ENCODE measurements at places on chromosomes 7 and 10. TPM values are rescaled to one million over a fixed set of nuclear protein-coding genes. Genes with fewer than 3 reads are reported as not detected.
A peak's percentile ranks its signal among the peaks of the same experiment; 100 is the strongest.

The ADCY1 gene
- total RNA-seq = 0.80 TPM

The FKBP6 gene
- total RNA-seq = under 0.01 TPM

The NACAD gene
- 3.2 TPM for total RNA-seq

DNA sequence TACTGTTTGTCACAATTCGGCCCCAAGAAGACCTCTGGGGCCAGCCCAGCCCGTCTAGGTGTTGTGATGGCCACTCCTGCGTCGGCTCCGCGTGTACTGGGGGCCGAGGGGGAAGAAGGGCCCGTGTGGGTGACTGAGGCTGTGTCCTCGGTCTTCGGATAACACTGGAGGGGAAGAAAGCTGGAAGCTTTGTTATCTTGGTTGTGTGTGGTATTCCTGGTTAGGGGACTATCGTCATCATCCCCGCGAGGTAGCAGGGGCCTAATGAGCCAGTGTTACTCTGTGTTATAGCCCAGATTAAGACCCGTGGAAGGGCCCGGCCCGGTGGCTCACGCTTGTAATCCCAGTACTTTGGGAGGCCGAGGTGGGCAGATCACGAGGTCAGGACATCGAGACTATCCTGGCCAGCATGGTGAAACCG lies 854 bp downstream of the MTG1 start:
- DNase-seq = no peak

GRCh38 chr7:159036916-159037605 lies 107.6 kb downstream of the VIPR2 start:
- no peak for DNase-seq

DNA sequence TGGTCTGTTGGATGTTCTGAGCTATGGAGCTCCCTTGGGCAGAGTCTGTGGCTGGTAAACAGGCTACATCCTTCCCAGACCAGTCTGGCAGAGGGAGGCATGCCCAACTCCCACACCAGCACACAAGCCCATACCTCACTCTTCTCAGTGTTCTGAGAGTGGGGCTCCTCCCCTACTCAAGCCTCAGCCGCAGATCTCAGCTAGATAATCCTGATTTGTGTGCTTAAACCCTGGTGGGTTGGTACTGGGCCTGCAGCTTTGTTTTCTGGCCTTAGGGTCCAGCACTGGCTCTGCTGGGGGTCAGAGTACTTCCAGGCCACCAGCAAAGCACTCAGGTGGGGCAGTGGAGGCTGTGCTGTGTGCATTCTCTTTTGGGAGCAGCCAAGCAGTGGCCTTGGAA lies 70.4 kb downstream of the MGAM2 start:
- no peak for DNase-seq

GRCh38 chr10:131584287-131584686 lies 272.8 kb upstream of the TCERG1L start:
- no peak for DNase-seq

- no peak for DNase-seq
Measured at GRCh38 chr10:103534621-103535498, 41.4 kb downstream of the NEURL1 start.

- DNase-seq = no peak
Measured at GRCh38 chr7:76071316-76072242, 23.7 kb downstream of the MDH2 start.

DNA sequence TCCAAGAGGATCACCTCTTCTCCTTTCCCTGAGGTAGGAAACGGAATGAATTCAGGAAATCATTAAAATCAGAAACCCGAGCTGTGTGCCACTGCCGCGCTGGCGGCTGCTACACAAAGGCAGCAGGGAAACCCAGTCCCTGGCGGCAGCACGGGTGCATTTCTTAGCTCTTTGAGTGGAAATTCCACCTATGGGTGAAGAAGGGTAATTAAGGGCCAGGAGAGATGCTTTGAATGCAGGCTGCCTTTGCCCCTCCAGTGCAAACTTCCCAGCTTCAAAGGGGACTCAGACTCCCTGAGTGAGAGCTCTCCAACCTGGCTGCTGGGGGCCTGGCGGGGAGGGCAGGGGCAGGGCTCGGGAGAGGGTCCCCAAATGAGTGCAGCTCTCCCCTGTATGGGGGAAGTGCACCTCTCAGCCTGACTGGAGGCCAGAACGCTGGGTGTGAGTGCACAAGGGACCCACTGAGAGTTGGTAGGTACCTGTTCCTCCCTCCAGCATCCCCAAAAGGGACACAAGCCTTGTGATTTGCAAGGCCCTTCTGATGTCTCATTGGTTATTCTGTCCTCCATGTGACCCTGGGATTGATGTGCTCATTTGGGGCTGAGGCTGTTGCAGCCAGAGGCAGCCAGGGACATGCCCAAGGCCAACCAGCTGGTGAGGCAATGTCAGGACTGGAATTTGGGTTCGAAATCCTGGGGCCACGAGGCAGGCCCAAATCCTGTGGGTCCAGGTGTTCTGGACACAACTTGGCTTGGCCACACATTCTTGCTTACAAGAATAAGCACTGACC lies 16.3 kb upstream of the ZMIZ1 start:
- DNase-seq = no peak

- DNase-seq = no peak
Measured at GRCh38 chr7:116548506-116548905, 23.7 kb downstream of the CAV1 start.

DNA sequence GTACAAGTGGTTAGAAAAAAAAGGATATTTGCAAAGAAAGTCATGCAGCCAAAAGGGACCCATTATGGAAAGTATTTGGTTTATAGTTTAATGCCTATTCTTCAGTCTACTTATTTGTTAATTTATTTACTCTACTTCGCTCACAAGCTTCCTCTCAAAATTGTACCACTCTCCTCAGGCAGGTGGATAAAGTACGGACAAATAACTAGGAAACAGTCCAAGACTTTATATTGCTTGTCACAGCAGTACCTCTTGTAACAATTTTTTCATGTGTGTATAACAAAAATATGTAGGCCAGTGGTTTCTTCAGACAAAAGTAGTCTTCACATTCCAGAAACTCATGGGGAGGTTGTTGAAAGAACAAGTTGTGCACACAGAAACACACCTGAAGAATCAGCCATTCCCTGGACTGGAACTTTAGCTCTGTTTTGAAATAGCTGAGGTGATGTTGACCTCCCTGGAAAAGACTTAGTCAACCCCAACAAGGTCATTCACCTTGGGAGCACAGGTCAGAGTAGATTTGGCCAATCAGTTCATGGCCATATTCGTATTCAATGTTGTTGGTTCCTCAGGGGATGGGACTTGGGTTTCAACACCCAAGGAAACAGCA lies 73.4 kb downstream of the TES start:
- no peak for DNase-seq

DNA sequence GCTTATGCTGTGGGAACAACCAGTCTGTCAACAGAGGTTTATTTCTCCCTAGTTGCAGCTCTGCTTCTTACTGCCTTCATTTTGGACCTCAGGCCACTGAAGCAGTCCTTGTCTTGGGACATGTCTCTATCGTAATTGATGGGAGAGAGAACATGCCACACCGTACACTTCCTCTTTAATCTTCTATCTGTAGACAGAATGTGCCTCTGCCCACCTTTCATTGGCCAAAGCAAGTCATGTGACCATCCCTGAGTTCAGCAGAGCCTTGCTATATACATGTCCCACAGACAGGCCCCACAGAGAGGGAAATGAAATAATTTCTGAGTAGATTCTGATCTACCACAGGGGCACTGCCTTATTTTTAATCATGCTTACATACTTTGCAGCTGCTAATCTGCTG lies 98.0 kb downstream of the KCND2 start:
- peak; percentile 10 for DNase-seq

GRCh38 chr7:11332865-11333228 lies 359.2 kb downstream of the PHF14 start:
- no peak for DNase-seq

- DNase-seq = no peak
Measured at GRCh38 chr7:39810204-39810642, 139.8 kb upstream of the CDK13 start.
